Esophagus squamous epithelium (tissue), 5 donors: ENCODE measurements at places on chromosomes 7 and 10.

- no peak for DNase-seq
Measured at GRCh38 chr10:75772153-75772887, 340.9 kb downstream of the LRMDA start.

DNA sequence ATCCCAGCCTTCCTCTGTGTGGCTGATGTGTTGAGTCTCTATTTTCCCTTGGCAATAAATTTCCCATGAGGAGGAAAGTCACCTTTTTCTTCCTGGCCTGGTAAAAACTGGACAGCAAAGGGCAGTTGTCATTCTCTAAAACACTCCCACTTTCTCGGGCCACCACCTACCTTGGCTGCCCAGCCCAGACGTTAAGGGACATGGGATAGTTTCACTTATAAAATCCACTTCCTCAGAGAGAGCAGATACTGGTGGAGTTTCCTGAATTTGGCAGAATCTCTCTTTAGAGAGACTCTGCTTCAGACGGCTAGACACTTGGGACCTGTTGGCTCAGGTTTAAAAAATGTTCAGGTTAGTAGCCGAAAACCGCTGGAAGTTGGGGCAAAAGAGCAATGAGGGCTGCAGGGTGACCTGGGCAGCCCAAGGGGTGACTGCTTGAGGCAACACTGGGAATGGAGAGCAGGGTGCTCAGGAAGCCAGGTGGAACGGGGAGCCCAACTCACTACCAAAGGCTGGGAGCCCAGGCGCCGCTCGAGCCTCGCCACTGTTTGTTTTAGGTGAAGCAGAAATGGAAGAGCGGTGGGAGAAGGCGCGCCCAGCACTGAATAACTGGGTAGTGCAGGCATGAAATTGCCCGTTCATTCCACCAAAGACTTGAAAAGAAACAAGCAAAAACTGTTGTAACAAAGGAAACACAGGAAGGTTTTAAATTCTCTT, 186.1 kb downstream of the TRIL start:
- DNase-seq, result no peak

GRCh38 chr7:31748084-31748483, 61.1 kb downstream of the PPP1R17 start:
- DNase-seq, result no peak

DNA sequence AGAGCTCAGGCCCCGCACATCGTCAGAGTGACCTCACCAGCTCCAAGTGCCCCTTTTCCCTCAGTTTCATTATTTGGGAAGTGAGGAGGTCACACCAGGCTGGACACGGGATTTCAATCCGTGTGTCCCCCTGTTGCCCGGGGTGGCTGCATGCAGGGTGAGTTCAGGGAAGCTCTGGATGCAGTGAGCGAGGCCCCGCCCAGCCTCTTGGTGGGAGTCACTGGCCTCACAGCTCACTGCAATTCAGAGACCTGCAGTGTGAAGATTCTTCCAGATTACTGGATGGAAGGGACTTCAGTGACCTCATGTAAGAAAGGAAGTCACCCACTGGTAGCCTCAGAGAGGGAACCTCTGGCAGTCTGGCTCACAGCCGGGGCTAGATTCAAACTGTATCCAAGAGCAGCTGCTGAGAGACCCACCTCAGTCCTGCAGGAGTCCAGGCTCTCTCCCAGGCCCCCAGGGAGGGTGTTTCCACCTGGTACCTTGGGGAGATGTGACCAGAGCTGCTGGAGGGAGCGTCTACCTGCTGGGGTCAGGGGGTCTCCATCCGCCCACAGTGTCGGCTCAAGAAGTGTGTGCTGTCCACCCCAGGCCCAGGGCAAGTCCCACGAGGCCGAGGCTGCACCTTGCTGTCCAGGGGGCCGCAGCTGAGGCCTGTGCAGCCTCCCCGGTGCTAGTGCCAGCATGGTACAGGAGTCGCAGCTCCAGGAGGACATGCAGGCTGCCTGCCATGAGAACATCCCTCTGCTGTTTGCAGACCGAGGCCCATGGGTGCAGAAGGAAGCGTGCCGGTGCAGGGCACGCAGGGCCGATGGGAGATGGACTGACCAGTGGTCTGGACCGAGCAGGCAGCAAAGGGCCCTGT, 54.4 kb downstream of the MGMT start:
- no peak for DNase-seq

DNA sequence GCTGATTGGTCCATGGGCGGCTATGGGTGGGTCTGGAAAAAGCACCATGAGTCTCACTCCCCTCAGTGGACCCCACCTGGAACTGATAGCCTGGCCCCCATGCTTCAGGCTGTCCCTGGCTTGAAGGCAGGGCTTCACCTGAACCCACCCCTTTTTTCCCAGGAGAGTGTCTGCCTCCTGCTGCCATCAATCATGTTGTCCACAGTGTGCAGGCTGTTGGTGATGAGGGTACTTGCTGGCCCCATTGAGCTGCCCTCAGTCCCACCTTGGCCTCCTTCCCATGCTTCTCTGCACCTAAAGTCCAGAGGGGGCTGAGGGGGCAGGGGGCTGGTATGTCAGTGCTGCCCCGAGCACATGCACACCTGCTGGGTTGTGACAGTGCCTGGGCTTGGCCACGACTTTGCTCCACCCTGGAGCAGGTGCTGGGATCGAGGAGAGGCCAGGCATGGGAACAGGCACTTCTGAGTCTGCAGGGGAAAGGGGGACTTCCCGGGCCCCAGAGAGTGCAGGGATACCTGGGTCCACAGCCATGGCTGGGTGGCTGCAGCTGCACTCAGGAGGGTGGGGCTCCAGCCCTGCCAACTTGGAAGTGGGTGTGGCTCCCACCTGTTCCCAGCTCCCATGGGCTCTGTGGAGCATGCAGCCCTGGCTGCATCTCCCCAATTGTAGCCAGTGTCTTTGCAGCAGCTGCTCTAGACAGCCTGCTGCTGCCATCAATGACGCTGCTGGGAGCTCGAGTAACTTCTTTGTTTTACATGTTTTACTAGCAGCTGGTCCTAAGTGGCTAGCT, 56.9 kb downstream of the ADK start:
- DNase-seq, result no peak

- DNase-seq, result no peak
Measured at GRCh38 chr7:20395104-20395503, 64.4 kb downstream of the ITGB8 start.

DNA sequence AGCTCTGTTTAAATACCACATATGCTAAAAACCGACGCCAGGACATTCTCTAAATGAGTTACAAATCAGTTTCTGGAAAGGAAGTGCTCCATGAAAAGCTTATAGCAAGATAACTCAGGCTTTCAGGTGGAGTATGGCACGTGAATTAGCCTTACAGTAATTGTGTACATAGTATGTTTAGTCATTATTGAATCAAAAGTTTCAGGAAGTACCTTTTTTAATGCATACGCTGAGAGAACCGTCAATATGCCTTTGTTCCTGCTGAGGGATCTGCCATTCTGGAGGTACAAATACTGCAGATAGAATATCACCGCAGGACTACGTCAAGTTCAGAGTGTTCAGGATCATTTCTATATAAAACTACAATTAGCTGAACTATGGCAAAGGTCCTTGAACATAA, 45.7 kb downstream of the ANKMY2 start:
- no peak for DNase-seq

GRCh38 chr7:47423196-47423595, 158.7 kb downstream of the TNS3 start:
- DNase-seq, result no peak

DNA sequence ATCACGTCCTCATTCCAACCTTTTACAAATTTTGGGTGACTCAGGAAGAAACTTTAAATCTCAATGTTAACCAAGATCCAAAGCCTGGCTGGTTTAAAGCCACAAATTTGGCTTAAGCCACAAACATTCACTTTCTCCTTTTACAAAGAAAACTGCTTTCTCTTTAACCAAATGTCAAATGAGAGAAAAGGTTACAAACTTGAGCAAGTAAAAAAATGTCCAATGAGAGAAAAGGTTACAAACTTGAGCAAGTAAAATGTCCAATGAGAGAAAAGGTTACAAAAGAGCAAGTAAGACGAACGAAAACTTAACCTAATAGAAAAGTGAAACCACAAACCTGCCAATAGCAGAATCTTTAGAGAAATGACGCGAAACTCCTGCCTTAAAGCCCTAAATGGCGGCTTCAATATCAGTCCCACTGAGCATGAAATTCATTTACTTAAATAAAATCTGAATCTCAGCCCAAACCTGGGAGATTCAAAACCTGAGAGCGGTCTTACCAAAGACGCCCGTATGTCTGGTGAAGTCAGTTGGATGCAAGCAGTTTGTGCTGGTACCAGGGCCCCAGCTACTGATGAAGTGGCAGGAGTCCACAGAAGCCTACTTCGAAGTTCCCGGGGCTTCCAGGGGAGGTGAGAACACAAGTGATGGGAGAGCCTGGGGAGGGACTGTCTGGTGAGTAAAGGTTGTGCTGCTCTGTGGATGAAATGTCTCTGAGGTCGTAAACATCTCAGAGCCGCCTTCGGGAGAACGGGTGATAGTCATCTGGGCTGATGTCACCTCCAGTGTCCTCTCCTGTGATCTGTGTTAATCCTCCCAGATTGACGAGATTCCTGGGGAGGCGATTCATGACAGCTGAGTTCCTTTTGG, 74.6 kb downstream of the PAXIP1 start:
- DNase-seq, result no peak

GRCh38 chr7:30805931-30806330, 34.7 kb downstream of the MINDY4 start:
- no peak for DNase-seq

DNA sequence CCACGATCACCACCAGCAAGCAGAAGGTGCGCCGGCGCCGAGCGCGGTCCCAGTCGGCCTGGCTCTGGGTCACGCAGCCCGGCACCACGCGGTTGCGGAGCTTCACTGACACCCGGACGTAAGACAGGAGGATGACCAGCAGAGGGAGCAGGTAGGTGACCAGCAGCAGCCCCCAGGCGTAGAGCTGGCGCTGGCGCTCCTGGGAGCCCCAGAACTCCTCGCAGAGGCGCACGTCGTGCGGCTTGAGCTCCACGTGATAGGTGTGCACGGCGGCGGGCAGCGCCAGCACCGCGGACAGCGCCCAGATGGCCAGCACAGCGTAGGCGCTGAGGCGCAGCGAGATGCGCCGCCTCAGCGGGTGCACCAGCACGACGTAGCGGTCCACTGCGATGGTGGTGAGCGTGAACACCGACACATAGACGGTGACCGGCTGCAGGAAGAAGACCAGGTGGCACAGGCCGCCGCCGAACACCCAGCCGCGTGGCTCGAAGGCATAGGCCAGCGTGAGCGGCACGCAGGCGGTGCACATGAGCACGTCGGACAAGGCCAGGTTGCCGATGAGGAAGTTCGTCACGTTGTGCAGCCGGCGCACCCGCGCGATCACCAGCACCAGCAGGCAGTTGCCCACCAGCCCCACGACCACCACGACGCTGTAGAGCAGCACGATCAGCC, 920 bp downstream of the PRLHR start:
- DNase-seq, result no peak

DNA sequence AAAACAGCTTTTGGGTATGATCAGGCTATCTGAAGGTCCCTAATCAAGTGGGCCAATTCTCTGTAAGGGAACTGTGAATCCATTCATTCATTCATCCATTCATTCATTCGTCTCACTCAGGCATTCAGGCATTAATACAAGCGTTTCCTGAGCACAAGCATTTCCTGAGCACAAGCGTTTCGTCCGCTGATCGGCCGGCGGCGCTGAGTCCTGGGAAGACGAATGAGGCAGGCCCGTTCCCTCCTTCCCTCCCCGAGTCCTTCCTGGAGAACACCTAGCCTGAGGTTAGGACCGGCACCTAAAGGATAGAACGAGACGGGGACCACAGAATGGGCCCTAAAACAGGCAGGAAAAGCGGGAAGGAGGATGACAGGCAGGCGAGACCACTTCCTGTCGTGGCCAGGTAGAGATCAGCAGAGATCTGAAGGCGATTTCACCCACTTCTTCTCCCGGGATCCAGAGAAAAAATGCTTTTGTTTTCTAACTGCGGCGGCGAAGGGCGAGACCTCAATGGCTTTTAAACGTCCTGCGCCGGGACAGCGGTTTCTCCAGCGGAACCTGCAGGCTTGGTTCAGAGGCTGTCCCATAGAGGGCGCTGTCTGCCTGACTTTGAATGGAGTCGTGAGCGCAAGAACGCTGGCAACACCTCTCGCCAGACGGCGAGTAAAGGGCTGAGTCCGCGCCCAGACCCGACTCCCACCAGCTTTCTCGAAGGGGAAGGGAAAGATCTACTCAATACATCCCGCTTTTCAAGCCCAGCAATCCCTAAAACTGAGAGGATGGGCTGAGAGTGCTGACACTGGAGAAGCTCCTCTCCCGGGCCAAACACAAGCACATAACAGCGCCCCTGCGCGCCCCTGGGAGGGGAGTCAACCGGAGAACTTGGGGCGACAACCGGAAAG, 2.9 kb upstream of the HMX3 start:
- peak; percentile 18 for DNase-seq

DNA sequence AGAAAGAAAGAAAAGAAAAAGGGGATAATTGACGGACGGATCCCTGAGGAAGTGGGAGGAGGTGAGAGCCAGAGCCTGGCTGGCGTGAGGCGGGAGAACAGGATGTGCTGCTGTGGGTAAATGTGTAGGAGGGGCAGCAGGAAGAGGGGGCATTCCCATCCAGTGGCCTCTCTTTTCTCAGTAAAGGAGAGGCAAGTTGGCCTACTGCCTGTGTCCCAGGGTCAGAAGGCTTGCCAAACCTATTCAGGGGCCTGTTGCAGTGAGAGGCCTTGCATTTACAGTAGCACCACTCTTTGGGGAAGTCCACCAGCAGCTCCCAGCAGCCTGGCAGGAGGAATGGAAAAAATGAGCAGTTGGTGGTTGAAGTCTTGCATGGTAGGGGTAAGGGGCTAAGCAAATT, 26.6 kb upstream of the ASCC1 start:
- DNase-seq, result no peak

- DNase-seq, result no peak
Measured at GRCh38 chr10:132938472-132939339, 3.7 kb downstream of the CFAP46 start.
